DMS 273 treated with DMSO at 0.1 percent for 48 hours (cell line): ENCODE measurements at places on chromosomes 6 and 20.

DNA sequence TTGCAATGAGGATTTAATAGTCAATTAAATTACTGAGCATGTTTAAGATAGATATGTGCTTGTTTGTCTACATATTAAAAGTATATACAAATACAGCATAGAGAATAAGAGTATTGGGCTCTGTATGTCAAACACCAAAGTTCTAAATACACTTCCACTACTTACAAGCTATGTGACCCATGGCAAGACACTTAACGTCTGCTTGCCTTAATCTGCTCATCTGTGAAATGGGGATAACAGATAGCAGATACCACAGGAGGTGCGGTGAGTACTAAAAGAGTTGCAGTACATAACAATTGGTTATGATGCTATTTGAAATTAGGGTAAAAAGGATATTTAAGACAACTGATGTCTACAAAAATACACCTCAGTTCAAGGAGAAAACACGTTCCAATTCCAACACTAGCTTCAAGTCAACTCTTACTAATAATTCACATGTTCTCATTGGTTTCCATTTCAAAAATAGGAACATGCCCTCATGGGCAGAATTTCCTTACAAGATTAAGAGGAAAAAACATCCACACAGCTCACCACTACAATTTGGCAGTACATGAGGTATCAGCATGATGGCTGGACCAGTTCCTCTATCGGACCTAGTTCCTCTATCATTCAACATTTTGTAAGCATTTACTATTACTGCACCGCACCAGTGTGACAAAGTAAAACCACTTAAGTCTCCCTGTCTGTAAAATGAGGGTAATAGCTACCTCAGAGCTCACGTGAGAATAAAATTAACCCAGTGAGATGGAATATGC, 101.1 kb downstream of the SMLR1 start:
- no peak for DNase-seq

GRCh38 chr6:134379599-134379998, 61.7 kb upstream of the SGK1 start:
- no peak for DNase-seq

DNA sequence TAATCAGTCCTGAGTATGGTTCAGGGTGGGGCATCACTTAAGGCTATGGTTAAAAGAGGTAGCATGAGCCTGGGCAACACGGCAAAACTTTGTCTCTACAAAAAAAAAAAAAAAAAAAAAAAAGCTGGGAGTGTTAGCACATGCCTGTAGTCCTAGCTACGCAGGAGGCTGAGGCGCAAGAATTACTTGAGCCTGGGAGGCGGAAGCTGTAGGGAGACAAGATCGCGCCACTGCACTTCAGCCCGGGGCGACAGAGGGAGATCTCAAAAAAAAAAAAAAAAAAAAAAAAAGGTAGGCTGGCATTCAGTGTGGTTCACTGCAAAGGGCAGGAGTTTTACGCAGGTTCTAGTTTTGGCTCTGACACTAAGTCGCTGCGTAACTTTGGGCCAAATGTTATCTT, 15.1 kb downstream of the ELOVL2 start:
- DNase-seq: no peak

DNA sequence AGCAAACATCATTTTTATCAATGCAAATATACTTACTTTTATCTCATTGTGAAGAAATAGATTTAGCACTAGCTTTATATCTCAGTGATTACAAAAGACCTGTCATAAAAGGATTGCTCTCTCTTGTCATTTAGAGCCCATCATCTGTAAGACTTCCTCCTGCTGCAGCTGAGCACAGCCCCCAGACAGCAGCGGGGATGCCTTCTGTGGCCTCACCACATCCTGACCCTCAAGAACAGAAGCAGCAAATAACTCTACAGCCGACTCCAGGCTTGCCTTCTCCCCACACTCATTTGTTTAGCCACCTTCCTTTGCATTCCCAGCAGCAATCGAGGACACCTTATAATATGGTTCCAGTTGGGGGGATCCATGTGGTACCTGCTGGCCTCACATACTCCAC, 127.0 kb upstream of the EDN1 start:
- no peak for DNase-seq

DNA sequence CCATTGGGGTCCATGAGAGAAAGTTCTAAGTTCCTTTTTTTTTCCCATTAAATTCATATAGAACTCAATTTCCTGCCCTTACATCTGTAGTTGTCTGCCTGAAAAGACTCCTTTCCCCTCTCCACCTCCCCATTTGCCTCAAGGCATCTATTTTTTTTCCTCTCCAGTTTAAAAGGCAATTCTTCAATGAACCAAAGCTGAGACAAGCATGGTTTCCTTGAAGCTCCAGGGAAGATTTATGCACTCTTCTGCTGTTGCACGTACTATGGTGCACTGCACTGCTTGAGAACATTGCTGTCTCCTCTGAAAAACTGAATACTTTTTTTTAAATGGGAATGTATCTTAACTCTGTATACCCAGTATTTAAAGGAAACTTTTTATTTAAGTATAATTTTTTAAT, 465.2 kb downstream of the CD83 start:
- DNase-seq: no peak

DNA sequence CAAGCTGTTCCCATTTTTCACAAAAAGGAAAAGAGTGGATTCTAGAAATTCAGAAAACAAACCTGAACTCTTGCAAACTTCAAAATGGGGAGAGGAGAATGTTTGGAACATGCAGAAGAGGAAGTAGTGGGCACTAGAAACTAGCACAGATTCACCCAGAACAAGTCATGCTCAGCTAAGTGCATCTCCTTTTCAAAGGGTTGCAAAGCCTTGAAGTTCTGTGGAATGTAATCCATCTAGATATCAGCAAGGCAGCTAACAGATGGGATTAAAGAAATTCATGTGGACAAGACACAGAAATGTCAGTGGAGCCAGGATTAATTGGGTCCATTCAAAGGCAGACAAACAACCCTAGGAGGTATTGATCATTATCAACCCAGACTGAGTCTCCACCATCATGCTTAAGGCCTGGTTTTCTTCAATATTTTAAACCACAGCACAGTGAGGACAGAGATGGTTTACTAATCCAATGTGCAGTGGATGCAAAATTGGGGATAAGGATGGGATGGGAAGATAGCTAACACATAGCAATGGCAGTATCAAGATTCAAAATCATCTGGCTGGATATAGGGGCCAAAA, 31.3 kb downstream of the KCNK5 start:
- DNase-seq: no peak

DNA sequence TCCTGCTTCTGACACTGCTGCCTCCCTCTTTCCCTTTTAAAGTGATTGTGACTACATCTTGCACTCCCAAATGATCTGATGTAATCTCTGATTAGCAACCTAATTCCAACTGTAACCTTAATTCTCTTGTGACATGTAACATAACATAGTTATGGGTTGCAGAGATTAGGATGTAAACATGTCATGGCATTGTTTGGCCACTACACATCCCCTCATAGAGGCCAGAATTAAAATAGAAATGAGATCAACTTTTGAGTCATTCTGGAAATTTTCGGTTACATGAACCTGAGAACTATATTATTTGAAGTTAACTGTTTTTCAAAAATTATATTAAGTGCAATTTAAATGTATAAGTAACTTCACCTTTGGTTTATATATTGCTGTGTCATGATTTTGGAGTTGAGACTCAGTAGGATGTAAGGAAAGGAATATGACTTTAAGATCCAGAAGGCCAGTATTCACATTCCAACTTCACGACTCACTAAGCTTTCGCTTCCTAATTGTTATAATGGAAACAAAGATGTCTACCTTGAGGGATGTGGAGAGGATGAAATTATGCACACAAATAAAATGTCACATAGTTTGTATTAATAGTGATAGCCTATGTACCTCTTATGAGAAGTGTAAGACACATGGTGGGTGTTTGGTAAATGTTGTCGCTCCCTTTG, 611.9 kb upstream of the MAP3K7 start:
- DNase-seq: no peak

GRCh38 chr6:44701637-44702101, 314.2 kb downstream of the CDC5L start:
- no peak for DNase-seq

DNA sequence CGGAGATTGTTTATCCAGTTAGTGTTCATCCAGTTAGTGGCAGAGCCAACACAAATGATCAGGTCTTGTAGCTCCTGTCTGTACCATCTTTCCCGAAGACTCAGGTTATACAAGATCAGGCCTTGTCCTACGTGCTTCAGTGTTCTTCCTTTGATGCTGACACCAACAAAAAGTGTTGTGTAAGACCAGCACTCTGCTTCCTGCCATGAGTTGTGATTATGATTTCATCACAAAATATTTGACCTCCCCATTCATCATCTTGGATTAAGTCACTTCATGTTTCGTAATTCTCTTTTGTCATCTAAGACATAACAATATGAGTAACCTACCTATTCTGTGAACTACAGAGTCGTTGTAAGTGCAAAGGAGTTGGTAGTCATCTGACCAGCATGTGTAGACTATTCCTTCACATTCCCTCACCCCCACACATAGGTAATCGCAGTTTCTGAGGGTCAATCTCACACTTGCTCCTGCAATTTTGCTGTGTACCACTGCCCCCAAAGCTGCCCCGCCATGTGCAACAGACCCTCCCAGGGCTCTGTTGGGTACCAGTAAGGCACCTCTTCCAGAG, 135.6 kb upstream of the SLC22A23 start:
- no peak for DNase-seq

DNA sequence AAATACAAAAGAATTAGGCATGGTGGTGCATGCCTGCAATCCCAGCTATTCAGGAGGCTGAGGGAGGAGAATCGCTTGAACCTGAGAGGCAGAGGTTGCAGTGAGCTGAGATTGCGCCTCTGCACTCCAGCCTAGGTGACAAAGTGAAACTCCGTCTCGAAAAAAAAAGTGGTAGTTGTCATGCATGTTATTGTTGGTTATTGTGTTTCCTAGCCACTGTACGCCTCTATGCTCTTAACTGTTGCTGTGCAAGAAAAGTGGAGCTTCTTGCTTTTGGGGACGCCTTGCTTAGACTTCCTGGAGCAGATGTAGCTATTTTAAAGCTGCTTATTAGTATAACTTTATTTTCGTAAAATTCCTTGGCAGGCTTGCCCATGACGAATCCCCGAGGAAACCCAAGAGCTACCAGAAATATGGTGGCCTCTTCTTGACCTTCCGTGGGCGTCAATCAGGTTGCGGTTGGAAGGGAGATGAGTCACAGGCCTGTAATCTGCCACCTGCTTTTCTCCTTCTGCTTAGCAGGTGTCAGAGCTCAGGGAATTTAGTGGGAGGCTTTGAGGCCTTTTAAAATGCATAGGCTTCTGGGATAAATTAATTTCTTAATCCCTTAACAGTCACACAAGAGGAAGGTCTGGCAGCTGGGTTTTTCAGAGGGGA, 17.3 kb downstream of the GABRR2 start:
- DNase-seq: peak; percentile 91

DNA sequence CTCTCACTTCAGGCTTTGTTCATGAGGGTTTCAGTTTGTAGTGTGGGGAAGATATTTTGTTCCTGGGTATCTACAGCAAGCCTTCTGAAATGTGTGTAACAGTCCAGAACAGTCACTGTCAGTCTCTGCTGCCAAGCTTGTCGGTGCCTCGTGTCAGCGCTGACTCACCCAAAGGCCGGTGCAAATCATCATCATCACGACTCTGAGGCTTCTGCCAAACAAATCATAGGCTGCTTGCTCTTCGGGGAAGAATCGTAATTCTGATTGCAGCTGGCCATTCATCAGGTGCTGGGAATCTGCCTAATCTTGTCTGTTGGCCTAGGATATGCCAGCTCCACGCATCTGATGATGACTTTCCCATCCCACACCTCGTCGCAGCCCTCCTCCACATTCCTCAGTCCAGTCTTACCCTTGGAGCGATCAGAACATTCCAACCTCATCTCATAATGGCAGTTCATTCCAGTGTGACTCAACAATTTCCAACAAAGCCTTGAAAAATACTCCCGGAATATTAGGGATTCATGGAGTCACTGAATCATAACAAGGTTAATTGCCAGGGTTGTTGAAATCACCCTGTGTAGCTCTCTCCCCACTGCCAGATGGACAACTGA, 40.9 kb downstream of the ALDH8A1 start:
- DNase-seq: no peak

DNA sequence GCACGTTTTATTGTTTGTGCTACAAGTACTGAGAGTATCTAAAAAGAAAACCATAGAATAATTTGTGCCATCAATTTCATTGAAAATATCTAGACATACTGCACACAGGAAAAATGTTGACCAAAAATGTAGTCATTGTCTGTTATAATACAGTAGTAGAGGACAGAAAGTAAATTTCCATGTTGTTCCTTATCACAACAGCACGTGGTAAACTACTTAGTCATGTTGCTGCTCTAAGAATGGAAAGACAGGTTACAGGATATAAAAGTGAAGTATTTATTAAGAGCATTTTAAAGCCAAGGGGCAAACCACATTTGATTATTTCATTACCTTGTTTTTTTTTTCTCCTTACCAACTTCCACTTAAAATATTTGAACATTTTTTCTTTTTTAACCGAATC, 89.0 kb upstream of the CEP85L start:
- no peak for DNase-seq

DNA sequence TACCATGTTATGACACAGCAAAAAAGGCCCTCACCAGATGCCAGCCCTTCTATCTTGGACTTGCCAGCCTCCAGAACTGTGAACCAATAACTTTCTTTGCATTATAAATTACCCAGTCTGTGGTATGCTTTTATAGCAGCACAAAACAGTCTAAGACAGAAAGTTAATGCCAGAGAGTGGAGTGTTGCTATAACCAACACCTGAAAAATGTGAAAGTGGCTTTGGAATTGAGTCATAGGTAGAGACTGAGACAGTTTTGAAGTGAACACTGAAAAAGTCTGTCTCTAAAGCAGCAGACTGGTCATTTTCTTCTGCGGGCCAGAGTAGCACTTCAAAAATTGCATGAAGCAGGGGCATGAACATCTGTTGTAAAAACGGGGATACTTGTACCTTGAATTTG, 28.0 kb upstream of the ASIP start:
- DNase-seq: no peak

- no peak for DNase-seq
Observed at GRCh38 chr6:14658886-14659561, 541.5 kb downstream of the CD83 start.
